NCI-H1694 (cell line): ENCODE measurements at places on chromosomes 6 and 20.
A peak's percentile ranks its signal among the peaks of the same experiment; 100 is the strongest.

DNA sequence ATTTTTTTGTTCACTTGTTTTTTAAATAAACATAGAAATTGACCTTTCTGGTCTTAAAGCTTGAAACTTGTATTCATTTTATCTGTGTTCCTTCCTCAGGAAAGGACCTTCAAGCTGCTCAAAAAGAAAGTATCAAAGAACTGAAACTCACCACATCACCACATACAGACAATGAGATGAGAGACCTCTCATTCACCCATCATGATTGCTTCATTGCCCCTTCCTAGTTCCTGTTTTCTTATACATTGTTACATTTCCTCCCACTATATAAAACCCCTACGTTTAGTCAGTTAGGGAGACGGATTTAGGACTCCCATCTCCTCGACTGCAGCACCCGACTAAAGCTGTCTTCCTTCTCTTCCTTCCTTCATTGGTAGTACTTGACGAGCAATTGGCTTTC is 180.5 kb upstream of the OPRM1 start:
- DNase-seq = no peak

DNA sequence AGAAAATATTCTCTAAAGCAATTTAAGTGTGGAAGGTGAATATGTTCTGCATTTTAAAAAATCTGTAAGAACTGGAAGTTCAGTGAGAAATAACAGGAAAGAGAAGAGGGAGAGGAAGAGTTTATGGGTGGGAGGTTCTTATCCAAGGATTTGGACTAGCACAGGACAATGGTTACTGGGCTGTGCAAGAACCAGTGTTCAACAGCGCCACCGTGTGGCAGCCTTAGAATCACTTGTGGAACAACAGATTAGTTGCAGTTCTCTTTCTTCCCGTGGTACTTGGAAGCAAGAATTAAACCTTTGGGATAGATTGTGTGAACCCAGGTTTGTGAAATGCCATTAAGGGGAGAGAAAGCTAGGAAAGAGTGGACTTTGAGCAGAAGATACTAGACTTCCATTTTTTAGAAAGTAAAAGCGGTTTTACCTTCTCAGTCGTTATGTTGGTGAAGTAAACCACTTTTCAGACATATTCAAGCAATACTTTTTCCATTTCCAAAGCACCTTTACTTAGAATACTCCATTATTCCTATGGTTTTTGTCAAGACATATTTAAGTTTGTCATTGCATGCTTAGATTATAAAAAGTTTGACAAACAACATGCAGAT is 436.7 kb downstream of the RNF144B start:
- peak; percentile 11 for DNase-seq

DNA sequence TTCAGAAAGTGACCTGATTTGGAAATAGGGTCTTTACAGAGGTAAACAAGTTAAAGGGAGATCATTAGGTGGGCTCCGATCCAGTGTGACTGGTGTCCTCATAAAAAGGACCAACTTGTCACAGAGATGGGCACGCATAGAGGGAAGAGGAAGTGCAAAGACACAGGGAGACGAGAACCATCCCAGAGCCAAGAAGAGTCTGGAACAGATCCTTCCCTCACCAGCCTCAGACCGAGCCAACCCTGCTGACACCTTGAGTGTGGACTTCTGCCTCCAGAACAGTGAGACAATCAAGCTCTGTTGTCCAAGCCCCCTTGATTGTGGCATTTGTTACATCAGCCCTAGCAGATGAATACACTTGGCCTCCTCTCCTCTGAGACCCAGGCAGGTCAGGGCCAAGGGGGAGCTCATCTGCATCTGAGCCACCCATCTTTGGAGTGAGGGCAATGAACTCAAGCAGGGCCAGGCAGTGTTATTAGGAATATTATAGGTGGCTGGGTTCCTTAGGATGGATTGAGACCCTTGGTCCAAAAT is 22.2 kb upstream of the SCML4 start:
- no peak for DNase-seq

DNA sequence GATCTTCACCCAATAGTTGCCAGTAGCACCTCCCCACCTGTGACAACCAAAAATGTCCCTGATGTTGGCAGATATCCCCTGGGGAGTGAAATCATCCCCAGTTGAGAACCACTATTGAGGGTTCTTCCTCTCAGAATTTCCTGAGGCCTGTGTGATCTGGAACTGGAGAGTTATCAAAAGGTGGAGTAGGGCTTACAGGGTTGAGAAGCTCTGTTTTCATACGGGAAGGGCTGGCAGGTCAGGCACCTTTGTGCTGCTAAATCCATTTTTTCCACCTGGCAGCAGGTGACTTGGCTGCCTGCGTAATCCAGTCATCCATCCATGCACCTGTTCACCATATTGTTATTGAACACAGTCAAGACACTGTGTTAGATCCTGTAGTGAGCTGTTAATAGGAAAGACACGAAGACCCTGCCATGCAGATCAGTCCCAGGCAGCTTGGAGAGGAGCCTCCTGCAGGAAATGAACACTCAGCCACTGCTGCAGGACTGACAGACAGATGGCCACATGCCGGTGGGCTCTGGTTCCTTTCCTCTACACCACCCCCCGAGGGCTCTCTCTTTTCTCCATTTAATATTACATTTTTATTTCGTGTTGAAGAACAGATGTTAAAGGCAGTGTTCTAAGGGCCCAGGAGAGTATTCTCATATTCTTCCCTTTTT is 5.4 kb downstream of the DUSP22 start:
- DNase-seq = no peak

- DNase-seq = no peak
Measured at GRCh38 chr6:2266841-2267240, 21.4 kb upstream of the GMDS start.

DNA sequence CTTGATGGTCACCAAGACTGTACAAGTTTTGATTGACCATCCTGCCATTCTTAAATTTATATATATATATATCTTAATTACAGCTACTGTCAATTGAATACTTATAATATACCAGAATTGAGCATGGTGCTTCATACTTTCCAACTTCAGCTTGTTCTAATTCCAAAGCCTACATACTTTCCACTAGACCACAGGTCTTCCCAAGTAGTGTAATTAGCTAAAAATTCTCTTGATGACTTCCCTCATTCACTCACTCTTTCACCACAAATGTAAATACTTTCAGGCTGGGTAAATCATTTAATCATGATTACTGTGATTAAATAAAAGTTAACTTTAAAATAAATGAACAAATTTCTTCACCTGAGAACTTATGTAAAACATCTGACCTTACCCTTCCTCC is 3.4 kb downstream of the ASF1A start:
- no peak for DNase-seq

DNA sequence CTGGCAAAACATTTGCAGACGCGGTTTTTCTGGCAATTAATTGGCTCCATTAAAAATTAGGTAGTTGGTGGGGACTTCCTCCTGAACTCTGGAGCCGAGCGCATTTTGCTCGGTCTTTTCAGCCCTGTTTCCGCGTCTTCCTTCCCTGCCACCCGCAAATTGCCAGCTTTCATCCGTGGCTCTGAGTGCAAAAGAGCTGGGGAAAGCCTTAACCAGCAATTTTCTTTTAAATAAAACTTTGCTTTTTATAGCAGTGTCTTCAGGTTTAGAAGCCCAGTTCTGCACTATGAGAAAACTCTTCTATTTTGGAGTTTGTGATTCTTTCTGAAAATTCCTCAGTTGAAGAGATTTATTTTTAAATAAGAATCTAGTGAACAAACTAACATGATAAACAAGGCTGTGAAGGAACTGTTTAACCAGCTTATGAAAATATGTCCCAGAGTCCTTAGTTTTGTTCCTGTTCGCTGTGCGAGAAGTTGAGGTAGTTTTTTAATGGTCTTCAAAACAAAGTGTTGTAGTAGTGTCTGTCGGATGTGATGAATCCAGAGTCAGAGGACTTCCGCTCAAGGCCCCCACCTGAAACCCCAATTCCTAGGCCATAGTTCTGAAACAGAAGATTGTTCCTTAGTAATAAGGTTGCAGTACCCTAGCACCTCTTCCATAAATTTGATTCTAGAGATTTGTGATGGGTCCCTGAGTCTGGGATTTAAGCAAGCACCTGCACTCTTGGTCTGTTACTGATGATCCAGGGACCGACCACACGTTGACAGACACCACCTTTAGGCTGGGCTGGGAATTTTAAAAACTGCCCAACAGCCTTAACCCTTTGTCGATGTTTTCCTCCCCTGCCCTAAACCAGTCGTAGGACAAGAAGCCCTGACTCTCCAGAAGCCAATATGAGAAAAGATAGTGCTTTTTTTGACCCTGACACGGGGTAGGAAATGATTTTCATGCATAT is 950 bp downstream of the KCTD20 start:
- no peak for DNase-seq

DNA sequence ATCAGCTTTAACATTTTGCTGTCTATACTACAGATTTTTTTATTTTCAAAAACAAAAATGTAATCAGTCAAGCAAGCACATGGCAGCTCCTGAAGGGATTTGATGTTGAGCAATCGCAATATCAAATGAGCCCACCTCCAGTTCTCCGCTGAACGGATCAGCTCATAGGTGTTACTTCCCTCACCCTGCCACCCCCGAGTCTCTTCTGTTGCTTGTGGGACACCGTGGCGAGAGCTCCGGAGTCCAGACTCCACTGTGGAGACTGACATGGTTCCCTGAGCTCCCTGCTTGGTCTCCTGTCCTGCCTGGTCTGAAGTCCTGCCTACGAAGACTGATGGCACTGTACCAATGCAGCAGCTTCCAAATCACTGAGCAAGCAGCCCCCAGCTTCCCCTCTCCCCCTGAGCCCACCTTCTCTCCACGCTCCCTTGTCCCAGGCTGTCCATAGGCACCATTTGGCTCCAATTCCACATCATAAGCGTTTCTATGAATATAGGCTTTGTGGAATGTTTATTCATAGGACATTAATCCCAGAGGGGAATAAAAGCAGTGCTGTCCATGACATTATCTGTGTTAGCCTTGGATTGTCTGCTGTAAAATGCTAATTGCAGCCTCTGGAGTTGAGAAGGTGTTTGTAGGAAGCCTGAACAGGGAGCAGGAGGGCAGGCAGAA is 162.2 kb downstream of the LY86 start:
- no peak for DNase-seq

DNA sequence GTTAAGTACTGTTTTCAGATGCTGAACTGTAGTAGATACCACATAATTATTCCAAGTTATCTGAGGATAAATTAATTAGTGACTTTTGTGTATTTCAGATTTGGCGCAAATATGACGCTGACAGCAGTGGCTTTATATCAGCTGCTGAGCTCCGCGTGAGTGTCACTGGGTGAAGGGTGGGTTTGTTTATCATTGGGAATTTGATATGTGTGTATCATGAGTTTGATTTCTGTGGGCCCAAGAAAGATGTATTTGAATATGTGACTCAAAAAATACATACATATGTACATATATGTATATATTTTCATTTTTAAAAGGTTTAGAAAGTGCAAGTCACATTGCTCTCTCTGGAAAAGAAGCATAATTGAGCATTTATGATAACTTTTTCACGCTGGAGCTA is 17.4 kb downstream of the SCGN start:
- no peak for DNase-seq

DNA sequence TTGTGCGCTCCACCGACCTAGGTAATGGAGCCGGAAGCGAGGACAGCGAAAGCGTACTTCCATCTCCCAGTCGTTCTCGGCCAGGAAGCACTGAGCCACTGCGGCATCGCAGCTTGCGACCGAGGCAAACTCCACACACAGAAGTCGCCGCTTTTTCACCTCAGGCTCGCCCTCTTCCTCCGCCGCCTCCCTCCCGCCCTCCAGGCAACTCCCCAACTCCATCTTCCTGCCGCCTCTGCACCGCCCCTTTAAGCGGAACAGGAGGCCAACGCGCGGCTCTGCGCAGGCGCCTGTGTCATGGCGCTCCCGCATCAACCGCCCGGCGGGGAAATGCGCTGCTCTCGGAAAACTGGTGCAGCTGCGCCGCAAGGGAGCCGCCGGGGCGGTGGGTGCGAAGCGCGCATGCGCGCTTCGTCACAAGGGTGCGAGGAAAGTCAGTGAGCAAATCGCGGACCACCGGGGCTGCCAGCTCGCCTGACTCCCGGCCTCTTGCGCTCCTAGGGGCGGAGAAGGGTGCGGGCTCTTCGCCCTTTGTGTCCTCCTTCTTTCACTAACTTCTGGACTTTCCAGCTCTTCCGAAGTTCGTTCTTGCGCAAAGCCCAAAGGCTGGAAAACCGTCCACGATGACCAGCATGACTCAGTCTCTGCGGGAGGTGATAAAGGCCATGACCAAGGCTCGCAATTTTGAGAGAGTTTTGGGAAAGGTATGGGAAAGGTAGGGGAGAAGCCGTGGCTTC is at the start of the genes ACOT13 and TDP2:
Gene ACOT13, plus strand, starts transcription at position 437 of the 737 bp plus-strand sequence. Its CDS starts 187 bp downstream, at position 624.
Gene TDP2, minus strand, starts transcription at position 259 of the 737 bp plus-strand sequence. Its CDS starts 37 bp downstream, at position 222.
- peak; percentile 86 for DNase-seq

- peak; percentile 46 for DNase-seq
Measured at GRCh38 chr6:88380083-88380482, 213.9 kb upstream of the CNR1 start.
